Stimulated activated CD8-positive, alpha-beta memory T cell treated with anti-CD3 and anti-CD28 coated beads, Interleukin-15, amount 100 ng/mL, for 24 hours (primary cell): ENCODE measurements at places on chromosomes 1 and 21.

DNA sequence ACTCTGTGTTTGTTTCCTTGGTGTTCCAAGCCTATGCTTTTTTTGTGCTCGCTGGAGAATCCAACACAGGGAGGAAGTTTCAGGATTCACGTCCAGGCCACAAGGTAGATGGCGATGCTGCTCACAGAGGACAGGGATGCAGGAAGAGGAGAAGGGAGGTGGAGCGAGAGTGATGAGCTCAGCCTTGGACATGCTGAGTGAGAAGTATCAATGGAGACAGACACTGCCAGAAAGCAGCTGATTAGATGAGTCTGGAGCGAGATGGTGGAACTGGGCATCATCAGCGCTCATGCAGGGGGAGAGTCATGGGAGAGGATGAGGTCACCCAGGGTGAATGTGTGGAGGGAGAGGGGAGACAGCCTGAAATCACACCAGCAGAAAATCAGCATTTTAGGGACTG lies 110.0 kb downstream of the GLUL start:
- DNase-seq = no peak

DNA sequence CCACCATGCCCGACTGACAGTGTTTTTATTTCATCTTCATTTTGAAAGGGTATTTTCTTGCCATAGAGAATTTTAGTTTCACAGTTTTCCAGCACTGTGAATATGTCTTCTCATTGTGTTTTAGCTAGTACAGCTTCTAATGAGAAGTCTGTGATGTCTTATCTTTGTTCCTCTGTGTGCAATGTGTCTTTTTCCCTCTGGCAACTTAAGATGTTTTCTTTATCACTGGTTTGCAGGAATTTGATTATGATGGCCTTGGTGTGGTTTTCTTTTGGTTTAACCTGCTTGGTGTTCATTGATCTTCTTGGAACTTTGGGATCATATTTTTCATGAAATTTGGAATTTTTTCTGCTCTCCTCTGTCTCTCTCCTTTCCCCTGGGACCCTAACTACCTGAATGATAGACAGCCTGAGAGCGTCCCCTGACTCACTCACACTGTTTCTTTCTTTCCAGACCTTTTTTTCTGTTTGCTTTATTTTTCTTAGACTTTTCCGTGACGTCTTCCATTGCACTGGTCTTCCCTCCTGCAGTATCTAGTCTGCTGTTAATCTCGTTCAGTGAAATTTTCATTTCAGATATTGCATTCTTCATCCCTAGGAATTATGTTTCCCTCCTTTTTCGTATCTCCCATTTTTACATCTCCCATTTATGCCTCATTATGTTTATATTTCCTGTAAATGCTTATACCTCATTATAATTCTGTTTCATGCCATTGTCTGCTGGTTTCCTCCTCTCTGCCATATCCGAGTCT lies 48.5 kb downstream of the PDE9A start:
- no peak for DNase-seq

GRCh38 chr1:3741566-3742438 lies 10.4 kb upstream of the CCDC27 start:
- DNase-seq = no peak

GRCh38 chr21:19566975-19567374 lies 1163.4 kb upstream of the TMPRSS15 start:
- no peak for DNase-seq

DNA sequence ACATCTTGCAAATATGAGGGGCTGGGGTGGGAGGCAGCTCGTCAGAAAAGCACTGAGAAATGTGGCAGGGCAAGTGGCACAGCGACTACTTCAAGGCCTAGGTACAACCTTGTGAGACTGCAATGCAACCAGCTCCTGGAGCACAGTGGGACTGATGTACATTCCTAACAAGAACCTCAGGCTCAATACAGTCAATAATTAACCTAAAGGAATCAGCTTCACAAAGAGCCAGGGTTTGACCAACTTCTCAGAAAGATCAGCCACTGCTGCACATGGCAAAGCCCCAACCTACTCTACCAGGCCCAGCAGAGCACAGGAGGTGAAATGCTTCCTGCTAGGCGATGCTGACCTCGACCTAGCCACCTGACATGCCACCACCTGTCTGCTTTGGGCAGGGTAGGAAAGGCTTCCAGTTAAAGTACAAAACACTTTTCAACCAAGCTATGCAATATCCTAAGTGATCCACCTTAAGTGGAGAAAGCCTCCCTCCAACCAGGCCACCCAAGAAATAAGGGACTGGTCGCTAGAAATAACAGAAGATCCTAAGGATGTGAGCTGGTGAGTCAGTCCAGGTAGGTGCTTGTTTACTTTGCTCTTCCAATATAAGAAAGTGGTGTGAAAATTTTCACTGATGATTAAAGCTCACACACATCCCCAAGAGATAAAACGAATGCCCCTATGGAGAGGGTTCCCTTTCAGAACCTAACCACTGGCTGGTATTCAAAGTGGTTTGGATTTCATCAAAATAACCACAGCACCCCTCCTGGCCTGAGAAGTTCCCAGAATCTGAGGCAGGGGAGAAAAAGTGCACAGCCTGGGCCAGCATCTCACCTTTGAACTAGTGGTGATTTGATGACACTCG lies 2.1 kb downstream of the RIPK4 start:
- no peak for DNase-seq

GRCh38 chr1:56562891-56563452 lies 16.4 kb downstream of the PLPP3 start:
- no peak for DNase-seq

GRCh38 chr1:94000510-94001282 lies 91.5 kb upstream of the GCLM start:
- no peak for DNase-seq

DNA sequence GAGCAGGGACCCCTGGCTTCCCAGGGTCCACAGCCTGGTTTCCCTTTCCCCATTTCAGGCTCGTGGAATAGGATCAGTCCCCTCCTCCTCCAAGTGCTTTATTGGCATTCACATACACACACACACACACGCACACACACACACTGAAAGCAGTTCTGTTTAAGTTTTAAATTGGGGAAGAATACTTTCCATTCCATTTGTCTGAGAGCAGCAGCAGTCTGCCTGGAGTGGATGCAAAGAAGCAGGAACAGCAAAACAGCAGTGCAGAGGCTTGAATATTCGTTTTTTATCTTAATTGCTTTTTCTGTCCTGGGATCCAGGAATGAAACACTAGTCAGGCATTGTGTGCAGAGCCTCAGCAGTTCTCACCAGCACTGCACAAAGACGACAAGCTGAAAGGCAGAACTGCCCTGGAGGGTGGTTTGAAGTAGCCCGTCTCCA lies 7.1 kb downstream of the CYB561D1 start:
- DNase-seq = no peak

- no peak for DNase-seq
Measured at GRCh38 chr1:46521414-46521813, 30.0 kb downstream of the KNCN start.

DNA sequence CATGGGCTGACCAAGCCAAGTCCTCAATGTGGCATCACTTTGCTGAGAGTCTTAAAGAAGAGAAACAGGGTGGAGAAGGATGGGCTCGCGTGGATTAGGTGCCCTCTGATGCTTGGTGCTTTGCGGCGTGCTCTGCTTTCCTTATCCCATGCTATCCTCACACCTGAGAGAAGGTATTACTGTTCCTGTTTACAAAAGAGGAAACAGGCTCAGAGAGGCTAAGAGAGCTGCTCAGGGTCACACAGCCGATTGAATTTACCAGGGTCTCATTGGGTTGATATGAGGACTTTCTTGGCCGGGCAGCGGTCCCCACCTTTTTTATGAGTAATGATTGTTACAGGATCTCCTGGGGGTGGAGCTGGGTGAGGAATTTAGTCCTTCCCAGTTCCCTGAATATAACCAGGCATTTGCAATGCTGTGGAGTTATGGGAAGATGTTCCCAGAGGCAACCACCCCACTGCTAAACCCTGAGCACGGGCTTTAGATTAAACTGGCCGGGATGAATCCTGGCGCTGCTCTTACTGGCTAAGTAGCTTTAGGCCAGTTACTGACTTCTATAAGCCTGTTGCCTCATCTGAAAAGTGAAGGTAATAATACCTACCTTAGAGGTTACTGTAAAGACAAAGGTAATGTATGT lies 4.5 kb downstream of the ASCL5 start:
- DNase-seq = no peak

- DNase-seq = no peak
Measured at GRCh38 chr1:206573319-206573718, 38.9 kb downstream of the EIF2D start.

- no peak for DNase-seq
Measured at GRCh38 chr1:196451103-196451502, 157.1 kb downstream of the KCNT2 start.

DNA sequence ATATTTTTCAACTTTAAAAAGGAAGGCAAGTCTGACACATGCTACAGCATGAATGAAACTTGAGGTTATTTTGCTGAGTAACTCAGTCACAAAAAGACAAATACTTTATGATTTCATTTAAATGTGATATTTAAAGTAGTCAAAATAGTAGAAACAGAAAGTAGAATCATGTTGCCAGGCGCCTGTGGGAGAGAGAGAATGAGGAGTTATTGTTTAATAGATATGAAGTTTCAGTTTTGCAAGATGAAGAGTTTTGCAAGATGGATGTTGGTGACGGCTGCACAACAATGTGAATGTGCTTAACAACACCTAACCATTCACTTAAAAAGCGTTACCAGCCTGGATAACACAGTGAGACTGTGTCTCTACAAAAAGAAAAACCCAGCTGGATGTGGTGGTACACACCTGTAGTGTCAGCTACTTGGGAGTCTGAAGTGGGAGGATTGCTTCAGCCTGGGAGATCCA lies 20.7 kb upstream of the ATP1A1 start:
- no peak for DNase-seq

DNA sequence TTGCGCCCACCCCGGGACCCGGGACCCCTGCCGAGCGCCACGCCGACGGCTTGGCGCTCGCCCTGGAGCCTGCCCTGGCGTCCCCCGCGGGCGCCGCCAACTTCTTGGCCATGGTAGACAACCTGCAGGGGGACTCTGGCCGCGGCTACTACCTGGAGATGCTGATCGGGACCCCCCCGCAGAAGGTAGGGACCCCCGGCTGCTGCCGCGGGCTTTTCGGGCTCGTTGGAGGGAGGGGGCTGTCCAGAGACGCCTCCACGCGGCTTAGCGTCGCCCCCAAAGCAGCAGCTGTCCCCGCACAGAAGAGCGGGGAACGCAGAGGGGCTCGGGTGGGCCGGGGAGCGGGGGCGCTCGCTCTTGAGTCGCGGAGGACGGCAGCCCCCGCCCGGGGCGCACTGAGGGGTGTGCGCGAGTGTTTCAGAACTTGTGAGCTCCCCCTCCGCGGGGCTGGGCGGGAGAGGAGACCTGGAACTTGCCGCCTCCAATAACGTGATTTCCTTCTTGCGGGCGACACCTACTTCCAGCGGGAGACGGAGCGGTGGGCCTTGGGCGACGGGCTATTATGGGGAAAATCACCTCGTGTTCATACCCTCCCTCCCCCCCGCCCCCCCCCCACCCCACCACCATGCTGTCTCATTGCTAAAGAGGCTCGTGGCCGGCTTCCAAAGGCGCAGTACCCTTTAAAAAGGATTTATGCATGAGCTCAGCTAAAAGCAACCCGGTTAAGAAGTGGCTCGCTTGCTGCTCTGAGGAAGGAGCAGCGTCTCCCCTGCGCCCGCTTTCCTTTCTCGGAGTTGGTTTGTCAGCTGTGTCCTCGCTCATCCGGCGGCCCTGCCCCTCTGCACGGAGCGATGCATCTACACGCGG lies 664 bp downstream of the BACE2 start:
- no peak for DNase-seq

DNA sequence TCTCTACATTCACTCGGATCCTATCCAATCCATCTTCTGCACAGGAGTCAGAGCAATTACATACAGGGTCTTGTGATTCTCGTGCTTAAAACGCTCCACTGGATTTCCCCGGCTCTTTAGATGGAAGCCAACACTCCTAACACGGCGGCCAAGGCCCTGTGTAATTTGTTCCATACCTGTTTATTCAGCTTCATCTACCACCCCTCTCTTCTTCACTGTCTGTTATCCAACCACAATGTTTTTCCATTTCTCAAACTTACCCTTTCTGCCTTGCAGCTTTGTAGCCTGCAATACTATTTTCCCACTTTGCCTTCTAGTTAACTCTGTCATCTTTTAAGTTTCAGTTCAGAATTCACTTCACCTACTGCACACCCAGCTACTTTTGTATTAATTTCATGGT lies 249.6 kb upstream of the USP25 start:
- DNase-seq = no peak

DNA sequence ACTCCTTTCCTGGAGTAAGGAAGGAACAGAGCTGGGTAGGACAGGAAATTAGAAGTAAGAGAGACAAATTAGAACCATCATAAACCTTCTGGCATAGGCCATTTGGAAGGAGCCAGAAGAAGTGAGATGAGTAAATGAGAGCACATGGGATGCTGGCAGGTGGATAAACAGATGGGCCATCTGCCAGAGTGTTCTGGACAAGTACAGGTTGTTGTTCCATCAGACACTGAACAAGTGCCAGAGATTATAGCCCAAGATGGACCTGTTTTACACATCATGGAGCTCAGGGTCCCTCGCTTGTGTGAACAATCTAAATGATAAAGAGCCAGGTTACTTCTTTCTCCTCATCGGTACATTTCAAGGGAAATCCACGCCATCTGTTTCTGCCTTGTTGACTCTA lies 200.3 kb downstream of the HHIPL2 start:
- DNase-seq = no peak

- DNase-seq = no peak
Measured at GRCh38 chr1:230157420-230158390, 90.7 kb downstream of the GALNT2 start.

GRCh38 chr1:66999640-67000400 lies 54.1 kb downstream of the SLC35D1 start:
- DNase-seq = no peak
